Ascending aorta (tissue), 2 donors: ENCODE measurements at places on chromosomes 1 and 21.
A peak's percentile ranks its signal among the peaks of the same experiment; 100 is the strongest.

- DNase-seq: peak; percentile 97
Measured at GRCh38 chr1:222617367-222617951, 438 bp upstream of the MIA3 start.

DNA sequence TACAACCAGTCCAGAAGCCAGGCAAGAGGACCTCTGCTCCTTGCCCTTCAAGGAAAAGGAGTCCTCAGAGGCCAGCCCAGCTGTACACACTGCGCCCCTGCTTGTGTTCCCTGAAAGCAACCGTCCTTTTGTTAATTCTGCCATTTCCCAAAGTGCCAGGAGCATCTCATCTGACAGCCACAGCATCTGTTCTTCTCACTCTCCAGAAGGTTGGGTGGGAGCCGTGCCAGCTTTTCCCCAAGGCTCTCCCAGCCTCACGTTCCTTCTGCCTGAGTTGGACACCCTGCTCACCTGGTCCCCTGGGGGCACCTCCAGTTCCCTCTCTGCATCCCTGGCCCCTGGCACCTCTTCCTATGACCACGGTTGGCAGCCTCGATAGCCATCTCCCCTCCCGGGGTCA is 10.5 kb upstream of the CNTN2 start:
- DNase-seq: no peak

GRCh38 chr1:7478809-7479499 is 292.1 kb upstream of the VAMP3 start:
- DNase-seq: no peak

GRCh38 chr1:219505886-219506285 is 107.0 kb downstream of the ZC3H11B start:
- DNase-seq: no peak

- no peak for DNase-seq
Measured at GRCh38 chr1:67367370-67368045, 59.8 kb downstream of the IL12RB2 start.
